ENCODE measurements at places on chromosomes 11 and 22.

- DNase-seq: no peak
These were observed 45.3 kb downstream of the EXT2 start for GRCh38 chr11:44140805-44141204.

DNA sequence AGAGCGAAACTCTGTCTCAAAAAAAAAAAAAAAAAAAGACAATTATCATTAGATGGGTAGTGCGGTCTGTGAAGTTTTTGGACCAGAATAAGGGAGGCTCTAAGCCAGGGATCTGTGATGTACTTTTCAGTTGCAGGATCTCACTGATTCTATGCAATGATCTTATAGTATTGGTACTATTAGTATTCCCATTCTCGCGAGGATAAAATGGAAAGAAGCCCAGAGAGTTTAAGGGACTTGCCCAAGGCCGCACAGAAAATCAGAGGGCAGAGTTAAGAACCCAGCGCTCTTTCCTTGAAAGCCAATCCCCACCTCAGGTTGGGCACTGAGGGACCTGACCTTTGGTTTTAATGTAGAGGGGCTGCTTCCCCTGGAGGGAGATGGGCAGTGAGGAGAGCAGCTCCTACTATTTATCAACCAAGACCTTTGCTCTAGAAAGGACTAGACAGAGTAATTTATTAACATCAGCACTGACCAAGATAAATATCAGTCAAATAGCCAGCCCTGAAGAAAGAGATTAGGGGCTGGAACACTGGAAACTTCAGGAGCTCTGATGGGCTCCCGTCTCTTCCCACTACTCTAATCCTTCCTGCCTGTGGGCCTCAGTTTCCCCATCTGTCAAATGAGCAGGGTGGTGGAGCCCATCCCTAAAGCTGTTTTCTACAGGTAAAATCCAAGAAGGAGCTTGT lies 6.0 kb downstream of the NIPSNAP1 start:
- DNase-seq: no peak

DNA sequence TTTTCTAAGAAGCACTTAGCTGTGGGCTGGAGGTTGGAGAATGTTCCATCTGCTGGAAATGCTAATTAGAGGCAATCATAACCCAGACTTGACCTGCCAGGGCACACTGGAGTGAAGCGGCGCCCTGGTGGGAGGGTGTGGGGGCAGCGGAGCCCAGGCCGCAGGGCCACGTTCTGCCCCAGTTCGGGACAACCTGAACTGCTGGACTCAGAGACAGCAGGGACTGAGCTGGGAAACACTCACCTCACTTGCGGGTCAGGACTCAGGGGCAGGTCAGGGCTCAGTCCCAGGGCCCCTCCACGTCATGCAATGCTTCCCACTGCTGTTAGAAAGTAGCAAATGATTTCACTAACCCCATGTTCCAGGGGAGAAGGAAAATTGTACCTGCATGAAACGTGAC lies 316.4 kb downstream of the NTM start:
- no peak for DNase-seq

- no peak for DNase-seq
These were observed 729.3 kb downstream of the NTM start for GRCh38 chr11:132099692-132100091.

- no peak for DNase-seq
These were observed 33.2 kb upstream of the CECR2 start for GRCh38 chr22:17336061-17336460.

DNA sequence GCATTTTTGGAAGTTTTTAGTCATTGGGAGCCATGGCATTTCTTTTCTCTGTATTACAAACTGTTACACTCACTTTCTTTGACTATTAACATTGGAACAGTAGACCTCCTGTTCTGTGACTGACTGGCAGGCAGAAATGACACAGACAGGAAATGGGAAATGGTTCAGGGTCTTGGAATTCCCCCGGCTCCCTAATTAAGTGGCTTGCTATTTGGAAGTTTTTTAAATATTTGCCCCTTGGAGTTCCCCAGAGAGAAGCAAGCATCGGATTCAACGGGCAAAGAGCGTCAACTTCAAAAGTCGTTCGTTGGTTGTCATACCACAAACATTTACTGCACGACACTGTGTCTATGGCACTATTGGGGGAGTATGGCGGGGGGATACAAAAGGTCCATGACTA lies 1.1 kb upstream of the BIRC2 start:
- peak; percentile 12 for DNase-seq

DNA sequence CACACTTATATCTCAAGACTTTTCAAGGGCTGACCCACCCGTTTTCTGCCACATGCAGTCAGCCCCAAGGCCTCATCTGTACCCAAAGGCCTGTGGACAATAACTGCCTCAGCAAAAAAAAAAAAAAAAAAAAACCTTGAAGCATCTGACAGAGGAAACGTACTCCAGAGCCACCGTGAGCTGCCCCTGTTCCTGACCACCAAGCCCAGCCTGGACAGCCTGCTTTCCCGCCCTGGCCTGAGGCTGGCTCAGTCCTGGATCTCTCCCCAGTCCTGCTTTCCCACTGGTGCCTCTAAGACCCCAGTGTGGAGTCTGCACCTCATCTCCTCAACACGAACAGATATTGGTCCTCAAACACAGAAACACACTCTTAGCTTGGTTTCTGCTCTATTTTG lies 66.5 kb downstream of the SLC35F2 start:
- DNase-seq: no peak
